ENCODE measurements at places on chromosomes 7 and 10. TPM values are rescaled to one million over a fixed set of nuclear protein-coding genes. Genes with fewer than 3 reads are reported as not detected.

The GPR22 gene
- not detected for total RNA-seq

The PPRC1 gene
- total RNA-seq, result 29.7 TPM

The TMEM236 gene
- total RNA-seq, result 0.10 TPM

The UBE2D4 gene
- total RNA-seq, result 17.3 TPM

The UNCX gene
- not detected for total RNA-seq

The PILRA gene
- total RNA-seq, result 0.38 TPM

The CALML5 gene
- total RNA-seq, result not detected

The LGI1 gene
- total RNA-seq, result not detected

The JAKMIP3 gene
- not detected for total RNA-seq

The PRF1 gene
- total RNA-seq, result not detected

The GHRHR gene
- total RNA-seq, result not detected

The DNAH11 gene
- total RNA-seq, result 5.3 TPM

The LRGUK gene
- total RNA-seq, result 0.33 TPM

The JCAD gene
- total RNA-seq, result 61.6 TPM

The OR13A1 gene
- not detected for total RNA-seq

The HOXA6 gene
- total RNA-seq, result 4.0 TPM

The SLC18A3 gene
- not detected for total RNA-seq

The CAMK2B gene
- total RNA-seq, result 0.65 TPM

The LUC7L2 gene
- 60.4 TPM for total RNA-seq

The XRCC2 gene
- 2.9 TPM for total RNA-seq

The FEZF1 gene
- total RNA-seq, result not detected

The NPSR1 gene
- not detected for total RNA-seq
